ENCODE measurements at places on chromosomes 3 and 15.

DNA sequence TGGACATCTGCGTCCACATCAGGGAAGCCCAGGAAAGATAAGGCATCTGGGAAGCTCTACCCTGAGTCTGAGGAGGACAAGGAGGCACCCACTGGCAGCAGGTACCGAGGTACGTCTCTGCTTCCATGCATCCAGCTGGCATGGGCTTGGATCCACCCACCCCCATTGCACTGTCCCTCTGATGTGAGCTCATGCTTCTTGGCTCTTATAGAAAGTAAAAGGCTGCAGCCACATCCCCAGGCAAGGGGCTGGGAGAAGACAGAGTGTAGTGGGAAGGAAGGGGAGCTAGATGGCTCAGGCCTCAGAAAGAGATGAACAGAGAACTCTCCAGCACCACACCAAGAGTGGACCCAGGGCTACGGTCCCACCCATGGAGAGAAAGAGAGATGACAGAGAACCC is 18.2 kb downstream of the PTH1R start:
- DNase-seq, result no peak

DNA sequence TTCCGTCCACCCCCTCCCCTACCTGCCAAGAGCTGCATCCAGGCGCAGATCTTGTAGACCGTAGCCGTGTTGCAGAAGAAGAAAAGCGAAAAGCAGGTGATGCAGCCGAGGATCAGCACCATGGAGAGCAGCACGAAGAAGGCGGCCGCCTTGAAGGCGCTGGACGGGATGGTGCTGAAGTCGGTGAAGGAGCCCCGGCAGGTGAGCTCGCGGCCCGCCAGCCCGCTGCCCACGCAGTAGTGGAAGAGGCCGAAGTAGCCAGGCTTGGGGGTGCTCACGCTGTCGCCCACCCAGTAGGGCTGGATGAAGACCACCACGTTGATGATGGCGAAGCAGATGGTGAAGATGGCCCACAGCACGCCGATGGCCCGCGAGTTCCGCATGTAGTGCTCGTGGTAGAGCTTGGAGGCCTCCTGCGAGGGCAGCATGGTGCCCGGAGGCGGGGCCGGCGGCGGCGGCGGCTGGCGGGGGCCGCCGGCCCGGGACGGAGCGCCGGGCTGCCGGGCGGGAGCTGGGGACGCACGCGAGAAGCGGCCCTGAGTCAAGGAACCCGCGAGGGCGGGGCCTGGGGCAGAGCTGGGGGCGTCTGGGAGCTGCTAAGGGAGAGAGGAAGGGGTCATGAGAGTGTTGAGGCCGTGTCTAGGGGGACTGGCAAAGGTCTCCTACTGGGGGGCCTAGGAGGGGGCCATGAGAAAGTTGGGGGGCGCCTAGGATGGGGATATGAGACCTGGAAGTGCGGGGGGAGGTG is 1.2 kb downstream of the LHFPL4 start:
- peak; percentile 77 for DNase-seq

DNA sequence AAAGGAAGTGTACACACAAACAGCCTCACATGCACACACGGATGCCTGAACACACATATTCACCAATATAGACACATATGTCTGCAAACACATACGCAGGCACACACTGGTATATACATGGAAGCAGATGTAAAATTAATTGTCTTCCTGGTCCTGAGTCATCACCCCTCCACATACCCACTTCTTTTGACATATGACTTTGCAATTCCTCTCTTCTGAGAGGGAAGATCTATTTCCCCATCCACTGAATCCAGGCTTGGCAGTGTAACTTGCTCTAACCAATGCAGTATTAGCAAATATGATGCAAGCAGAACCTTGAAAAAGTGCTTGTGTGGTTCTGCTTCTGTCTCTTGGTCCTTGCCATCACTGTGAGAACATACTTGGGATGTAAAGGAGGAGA is 76.8 kb upstream of the HRH1 start:
- no peak for DNase-seq

DNA sequence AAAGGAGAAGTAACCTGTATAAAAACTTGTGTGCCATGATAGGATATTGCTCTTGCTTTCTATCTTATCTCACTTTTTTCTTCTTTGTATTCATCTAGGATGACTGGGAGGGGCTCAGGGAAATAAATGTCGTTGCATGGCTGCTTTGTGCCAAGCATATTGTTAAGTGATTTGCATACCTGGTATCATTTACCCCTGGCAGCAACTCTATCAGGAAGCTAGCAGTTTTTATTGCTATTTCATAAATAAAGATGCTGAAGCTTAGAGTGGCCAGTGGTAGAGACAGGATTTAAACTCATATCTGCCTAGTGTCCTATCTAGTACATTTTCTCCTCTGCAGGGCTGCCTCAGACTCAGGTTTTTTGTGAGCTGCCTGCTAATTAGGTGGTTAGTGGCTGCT is 253.3 kb downstream of the PTPRG start:
- no peak for DNase-seq

- no peak for DNase-seq
Observed at GRCh38 chr15:90049666-90050604, 48.8 kb downstream of the ZNF710 start.

All from HAP-1 (cell line).